ENCODE measurements at places on chromosomes 5 and 9. TPM values are rescaled to one million over a fixed set of nuclear protein-coding genes. Genes with fewer than 3 reads are reported as not detected.

DNA sequence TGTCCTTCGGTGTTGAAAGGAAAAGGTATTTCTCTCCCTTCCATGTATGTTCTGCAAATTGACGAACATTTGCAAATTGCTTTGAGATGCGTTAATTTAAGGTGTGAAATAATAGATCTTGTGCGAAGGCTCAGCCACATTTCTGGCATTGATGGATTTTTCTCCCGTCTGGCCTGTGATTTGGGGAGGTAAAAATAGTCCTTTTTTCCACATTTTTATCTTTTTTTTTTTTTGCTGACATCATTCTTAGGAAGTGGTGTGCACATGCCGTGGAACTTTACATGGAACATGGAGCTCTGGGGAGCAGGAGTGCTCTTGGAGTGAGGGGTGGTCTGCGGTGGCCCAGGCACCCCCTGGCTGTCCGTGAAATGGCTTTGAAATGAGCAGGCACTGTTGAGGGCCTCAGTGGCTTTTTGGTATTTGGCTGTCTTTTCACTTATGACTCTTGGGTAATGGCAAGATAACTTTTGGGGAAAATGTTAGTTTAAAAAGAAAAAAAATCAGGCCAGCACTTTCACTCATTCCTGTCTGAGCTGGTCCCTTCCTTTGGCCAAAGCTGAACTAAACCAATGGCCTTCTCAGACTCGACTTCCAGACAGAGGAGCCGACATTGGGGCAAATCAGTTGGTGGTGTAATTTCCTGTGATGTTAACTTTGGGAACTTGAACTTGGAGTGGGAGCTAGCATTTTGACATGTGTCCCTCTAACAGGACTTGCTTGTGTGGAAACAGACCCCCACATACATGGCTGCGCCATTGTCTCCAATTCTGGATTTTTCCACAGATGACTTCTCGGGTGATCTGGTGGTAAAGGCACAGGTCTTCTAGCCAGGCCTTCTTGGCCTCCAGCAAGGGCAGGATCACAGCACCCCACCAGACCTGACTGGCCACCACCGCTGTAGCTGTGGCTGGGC lies 4.2 kb downstream of the NEK6 start:
- no peak for DNase-seq

DNA sequence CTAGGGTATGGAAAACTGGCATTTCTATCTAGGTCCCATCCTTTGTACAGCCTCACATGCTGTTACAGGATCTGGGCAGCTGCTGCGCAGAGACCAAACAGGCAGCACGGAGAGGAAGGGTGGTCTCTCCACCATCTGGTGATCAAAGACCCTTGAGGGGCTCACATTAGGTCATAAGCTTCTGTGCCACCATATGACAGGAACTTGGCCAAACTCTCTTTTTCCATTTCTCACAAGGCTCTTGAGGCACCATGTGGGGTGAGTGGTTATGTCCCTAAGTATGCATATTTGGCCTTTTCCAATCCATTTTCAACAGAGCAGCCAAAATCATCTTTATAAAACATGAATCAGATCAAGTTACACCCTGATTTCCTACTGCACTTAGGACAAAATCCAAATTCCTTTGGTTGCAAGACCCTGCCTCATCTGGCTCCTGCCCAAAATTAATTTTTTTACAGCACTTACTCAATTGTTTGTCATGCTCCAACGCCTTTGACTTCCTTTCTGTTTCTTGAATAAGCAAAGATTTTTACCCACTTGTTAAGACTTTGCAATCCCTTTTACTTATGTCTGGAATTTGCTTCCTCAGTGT lies 730.0 kb downstream of the MAT2B start:
- DNase-seq = no peak

GRCh38 chr5:176597417-176598389 lies 12.3 kb downstream of the GPRIN1 start:
- no peak for DNase-seq

- no peak for DNase-seq
Observed at GRCh38 chr5:74468421-74468820, 172.1 kb downstream of the ENC1 start.

DNA sequence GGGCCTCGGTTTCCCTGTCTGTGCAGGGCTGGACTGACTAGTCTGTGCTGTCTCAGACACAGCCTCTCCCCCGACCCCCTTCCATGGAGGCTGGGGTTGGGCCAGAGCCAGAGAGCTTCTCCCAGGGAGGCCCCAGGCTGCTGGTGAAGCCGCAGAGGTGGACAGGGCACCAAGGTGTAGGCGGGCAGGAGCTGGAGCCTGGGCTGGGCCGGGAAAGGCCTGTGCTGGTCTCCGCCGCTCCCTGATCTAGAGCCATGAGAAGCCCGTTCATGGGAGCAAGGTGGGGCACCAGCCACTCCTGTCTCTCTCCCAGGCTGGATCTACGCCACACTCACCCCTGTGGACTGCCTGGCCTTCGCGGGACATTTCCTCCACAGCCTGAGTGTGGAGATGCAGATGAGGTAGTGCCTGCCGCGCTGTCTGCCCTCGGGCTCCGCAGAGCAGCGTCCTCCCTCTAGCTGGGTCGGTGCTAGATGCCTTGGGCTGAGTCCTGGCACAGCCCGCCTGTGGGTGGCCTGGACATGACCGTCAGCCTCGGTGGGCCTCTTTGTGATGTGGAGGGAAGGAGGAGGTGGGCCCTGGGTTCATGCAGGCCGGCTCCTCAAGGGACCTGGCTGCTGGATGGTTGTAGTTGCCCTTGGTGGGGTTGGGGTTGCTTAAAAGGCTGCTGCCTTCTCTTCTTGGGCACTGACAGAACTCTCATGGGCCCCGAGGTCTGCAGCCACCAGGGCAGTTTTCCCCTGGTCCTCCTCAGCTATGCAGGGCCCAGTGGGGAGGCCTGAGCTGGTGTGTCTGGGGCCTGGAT lies 79.4 kb downstream of the PHF2 start:
- no peak for DNase-seq

The PDLIM4 gene
- polyA plus RNA-seq = 114 TPM

DNA sequence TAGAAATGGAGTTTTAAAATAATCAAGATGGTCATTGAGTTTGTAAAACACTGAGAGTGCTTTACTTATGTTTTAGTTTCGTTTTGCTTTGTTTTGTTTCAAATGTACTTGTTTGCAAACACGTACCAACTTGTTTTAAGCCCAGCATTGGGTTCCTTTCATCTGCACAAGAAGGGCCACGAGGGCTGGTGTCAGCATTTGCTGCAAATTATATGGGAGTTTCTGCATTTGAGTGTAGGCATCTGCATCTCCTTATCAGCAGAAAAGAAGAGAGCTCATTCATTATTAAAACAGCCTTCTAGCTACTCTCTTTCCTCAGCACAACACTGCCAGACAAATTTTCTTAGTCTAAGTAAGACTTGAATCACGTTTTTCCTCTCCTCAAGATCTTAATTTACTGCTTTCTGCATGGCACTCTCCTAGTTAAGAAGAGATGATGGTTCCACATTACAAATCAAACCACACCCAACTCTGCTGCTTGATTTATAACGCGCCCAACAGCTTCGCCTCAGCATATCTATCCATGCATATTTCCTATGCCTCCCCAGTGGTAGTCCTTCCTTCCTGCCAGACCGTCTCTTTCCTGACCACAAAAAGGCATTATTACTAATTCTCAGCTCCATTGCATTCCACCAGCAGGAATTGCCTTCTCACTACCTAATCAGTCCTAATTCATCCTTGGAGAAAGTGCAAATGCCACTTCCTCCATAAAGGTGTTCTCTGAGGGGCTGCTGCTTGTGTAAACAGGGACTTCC lies 95.2 kb upstream of the CAST start:
- no peak for DNase-seq

The DNM1 gene
- 15.2 TPM for polyA plus RNA-seq

DNA sequence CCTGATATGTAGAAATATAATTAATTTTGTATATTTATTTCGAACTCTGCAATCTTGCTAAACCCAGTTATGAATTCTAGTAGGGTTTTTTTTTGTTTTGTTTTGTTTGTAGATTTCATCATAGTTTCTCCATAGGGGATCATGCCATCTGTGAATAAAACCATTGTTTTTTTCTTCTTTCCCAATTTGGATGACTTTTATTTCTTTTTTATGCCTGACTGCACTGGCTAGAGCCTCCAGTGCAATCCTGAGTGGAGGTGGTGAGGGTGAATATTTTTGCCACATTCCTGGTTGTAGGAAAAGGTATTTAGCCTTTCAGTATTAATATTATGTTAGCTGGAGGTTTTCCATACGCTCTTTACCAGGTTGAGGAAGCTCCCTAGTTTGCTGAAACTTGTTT lies 70.0 kb upstream of the GFPT2 start:
- no peak for DNase-seq

The SLC25A2 gene
- not detected for polyA plus RNA-seq

GRCh38 chr9:126702151-126703001 lies 88.6 kb downstream of the LMX1B start:
- DNase-seq = no peak

DNA sequence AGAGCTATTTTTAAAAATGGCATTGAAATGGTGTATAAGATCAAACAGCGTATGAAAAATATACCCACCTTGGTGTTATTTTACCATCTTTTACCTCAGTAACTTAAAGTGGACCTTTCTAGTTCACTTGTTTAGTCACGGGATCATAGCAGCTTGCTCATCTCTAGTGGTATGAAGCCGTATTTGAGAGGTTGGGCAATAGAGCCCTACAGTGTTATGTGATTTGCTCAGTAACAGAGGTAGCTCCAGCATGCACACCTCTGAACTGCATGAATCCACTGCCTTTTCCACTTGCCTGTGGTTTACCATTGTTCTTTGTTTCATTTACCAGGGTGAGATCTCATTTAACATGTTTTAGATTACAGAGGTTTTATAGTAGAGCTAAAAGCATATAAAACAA lies 134.4 kb downstream of the ATG10 start:
- DNase-seq = no peak

The IRX4 gene
- not detected for polyA plus RNA-seq

The PTGS1 gene
- polyA plus RNA-seq = 348 TPM

The NR5A1 gene
- not detected for polyA plus RNA-seq

GRCh38 chr9:89388084-89388867 lies 70.0 kb downstream of the SECISBP2 start:
- no peak for DNase-seq

The OGN gene
- 19.5 TPM for polyA plus RNA-seq

DNA sequence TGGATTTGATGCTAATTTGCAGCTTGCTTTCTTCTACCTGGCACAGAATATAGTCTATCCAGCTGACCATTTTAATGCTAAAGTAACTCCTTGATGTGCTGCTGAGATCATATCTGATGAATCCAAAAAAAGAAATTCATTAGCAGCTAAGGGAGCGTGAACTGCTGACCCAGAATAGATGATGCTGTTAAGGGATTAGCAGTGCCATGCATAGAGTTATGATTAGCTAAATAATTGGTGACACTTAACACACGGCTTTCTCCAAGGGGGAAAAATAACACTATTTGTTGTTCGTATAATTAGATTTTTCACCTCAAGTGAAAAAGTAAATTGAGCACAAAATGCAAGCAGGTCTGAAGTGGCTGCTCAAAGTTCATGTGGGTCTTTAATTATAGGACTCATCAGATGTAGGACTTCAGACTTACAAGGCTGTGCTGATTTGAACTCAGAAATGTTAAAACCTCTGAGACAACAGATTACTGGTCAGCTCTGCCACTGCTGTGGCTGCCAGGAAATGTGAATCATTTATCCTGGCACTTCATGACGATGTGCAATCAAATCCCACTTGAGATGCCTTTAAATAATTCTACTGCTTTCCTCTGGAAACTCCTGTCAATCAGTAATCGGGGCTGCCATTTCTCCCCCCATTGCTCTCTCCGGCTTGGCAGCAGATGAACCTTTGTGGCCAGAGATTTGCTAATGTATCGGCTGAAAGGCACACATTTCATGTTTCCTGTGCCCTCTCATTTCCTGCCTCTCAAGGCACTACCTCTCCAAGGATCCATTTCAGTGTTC lies 291.6 kb upstream of the C9orf72 start:
- DNase-seq = no peak

- no peak for DNase-seq
Observed at GRCh38 chr5:109997161-109997560, 307.4 kb downstream of the MAN2A1 start.

GRCh38 chr9:109937861-109938453 lies 158.0 kb downstream of the PALM2AKAP2 start:
- DNase-seq = no peak

The OR1Q1 gene
- polyA plus RNA-seq = not detected

- DNase-seq = no peak
Observed at GRCh38 chr5:135012033-135012588, 21.9 kb downstream of the PITX1 start.

GRCh38 chr5:107510125-107510524 lies 160.6 kb downstream of the EFNA5 start:
- no peak for DNase-seq

GRCh38 chr9:6692433-6692832 lies 46.9 kb upstream of the GLDC start:
- no peak for DNase-seq

The COL5A1 gene
- 68.5 TPM for polyA plus RNA-seq

The FAM174A gene
- polyA plus RNA-seq = 50.2 TPM

DNA sequence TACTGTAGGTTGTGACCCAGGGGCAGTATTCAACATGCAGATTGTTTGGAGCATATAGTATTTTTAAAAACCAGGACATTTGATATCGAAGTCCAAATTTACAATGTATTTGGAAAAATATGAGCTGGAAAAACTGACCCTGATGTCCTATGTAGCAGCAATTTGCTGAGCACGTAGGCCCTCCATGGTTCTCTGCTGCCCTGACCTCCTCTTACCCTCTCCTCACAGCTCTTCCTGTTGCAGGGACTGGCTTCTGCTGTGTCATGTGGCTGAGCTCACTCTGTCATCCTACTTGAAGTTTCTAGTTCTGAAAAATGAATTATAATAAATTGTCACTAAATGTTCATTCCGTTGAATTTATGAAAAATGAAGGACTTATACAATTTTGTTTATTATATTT lies 4.1 kb upstream of the ASPN start:
- DNase-seq = no peak

The NR2F1 gene
- 149 TPM for polyA plus RNA-seq

The LCP2 gene
- 8.5 TPM for polyA plus RNA-seq

GRCh38 chr9:68709291-68710110 lies 4.5 kb downstream of the PIP5K1B start:
- no peak for DNase-seq

GRCh38 chr9:95877984-95878383 lies 2.5 kb downstream of the ERCC6L2 start:
- no peak for DNase-seq

The IER5L gene
- polyA plus RNA-seq = 13.3 TPM

The CCDC171 gene
- 1.6 TPM for polyA plus RNA-seq

The MFAP3 gene
- 19.9 TPM for polyA plus RNA-seq
